Stimulated activated CD8-positive, alpha-beta memory T cell treated with anti-CD3 and anti-CD28 coated beads, Interleukin-7, amount 100 ng/mL, for 1 hour (primary cell): ENCODE measurements at places on chromosomes 1 and 21.
A peak's percentile ranks its signal among the peaks of the same experiment; 100 is the strongest.

DNA sequence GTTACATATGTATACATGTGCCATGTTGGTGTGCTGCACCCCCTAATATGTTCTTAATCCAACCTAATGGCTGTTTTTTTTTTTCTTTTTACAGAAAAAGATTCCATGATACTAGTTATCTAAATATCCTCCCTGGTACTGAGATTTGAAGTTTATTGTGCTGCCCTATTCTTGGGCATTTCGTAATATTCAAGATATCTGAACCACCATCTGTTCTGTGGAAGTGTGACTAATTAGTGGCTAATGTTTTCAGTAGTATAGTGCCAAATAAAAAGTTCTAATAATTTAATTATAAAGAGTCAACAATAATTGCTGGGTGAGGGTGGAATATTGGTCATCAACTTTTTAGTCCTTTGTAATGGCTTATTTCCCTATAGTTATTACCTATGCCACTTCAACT is 217.5 kb downstream of the GABPA start:
- no peak for DNase-seq

DNA sequence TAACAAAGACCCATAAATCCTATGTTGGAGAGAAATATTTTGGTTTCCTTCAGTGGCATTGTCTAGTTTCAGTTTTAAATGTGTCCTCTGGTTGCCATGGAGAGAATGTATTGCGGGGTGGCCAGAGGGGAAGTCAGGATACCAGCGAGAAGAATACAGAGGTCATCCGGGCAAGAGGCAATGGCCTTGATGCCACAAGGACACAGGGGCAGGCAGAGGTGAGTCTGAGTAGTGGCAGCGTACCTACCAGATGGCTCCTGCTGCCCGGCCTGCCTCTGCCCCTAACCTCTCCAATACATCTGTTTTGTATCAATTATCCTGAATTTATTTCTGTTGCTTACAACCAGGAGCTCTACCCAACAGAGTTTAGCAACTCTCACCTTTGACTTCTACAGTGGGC is 14.9 kb downstream of the KLHDC7A start:
- DNase-seq, result no peak

DNA sequence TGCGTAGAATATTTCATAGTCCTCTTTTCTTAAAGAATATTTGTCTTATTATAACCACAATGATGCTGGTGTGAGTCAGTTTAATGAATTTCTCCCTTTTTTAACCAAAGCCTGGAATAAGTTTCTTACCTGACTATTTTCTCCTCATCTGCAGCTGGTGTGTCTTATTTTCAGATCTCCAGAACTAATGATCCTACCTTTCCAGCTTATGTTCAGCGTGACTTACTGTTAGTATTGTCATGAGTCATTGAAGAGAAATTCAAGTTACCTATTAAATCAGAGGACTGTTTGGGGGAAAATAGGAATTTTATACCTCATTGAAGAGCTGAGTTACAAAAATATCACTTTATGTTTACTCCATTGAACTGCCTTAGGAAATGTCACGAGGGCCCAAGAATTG is 482.1 kb downstream of the RWDD3 start:
- DNase-seq, result no peak

GRCh38 chr1:197783510-197783948 is 8.2 kb upstream of the DENND1B start:
- no peak for DNase-seq

GRCh38 chr1:84998642-84999280 is 1.8 kb upstream of the MCOLN2 start:
- DNase-seq, result no peak

GRCh38 chr21:32626621-32627196 is 14.5 kb upstream of the CFAP298 start:
- DNase-seq, result no peak

- no peak for DNase-seq
These were observed 18.7 kb downstream of the UQCRHL start for GRCh38 chr1:15788624-15789301.

GRCh38 chr21:30014886-30015285 is 75.1 kb upstream of the GRIK1 start:
- DNase-seq, result no peak

- DNase-seq, result no peak
These were observed 25.7 kb downstream of the DMRTB1 start for GRCh38 chr1:53484705-53485477.

DNA sequence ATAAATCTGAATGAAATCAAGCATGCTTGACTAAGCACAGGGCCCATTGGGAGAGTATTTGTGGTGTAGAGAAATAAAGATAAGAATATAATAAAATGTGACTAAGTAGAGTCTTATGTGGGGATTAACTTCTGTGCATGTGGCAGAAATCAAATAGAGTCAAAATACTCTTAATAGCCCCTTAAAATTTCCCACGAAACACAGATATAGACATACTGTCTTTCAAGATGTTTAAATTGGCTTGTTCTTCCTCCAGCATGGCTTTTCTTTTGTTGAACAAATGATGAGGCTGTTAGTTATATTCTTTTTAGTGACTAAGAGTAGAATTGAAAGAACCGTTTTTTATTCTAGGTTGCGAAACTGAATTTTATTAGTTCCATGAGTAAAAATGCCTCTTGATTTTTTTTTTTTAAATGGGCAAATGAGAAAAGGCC is 112.3 kb downstream of the RPS6KC1 start:
- DNase-seq, result no peak

GRCh38 chr1:79255421-79255820 is 248.9 kb upstream of the ADGRL4 start:
- DNase-seq, result no peak

DNA sequence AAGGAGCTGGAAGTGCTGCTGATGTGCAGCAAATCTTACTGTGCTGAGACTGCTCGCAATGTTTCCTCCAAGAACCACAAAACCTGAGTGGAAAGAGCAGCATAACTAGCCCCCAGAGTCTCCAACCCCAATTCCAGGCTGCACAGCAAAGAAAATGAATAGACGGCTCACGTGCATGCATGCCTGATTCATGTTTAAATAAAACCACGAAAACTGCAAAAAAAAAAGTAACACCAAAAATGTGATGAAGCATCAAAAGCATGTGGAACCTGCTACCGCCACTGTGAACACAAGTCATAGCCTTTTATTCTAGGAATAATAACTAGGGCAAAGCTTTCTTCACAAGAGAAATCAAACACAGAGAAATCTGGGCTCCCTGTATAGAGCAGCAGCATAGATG is 9.6 kb upstream of the TRNP1 start:
- no peak for DNase-seq

- DNase-seq, result no peak
These were observed 74.0 kb upstream of the ZBTB18 start for GRCh38 chr1:243977094-243977493.

- no peak for DNase-seq
These were observed 9.1 kb upstream of the HEYL start for GRCh38 chr1:39648496-39648895.

GRCh38 chr1:171220081-171220420 is 28.2 kb upstream of the FMO1 start:
- no peak for DNase-seq

DNA sequence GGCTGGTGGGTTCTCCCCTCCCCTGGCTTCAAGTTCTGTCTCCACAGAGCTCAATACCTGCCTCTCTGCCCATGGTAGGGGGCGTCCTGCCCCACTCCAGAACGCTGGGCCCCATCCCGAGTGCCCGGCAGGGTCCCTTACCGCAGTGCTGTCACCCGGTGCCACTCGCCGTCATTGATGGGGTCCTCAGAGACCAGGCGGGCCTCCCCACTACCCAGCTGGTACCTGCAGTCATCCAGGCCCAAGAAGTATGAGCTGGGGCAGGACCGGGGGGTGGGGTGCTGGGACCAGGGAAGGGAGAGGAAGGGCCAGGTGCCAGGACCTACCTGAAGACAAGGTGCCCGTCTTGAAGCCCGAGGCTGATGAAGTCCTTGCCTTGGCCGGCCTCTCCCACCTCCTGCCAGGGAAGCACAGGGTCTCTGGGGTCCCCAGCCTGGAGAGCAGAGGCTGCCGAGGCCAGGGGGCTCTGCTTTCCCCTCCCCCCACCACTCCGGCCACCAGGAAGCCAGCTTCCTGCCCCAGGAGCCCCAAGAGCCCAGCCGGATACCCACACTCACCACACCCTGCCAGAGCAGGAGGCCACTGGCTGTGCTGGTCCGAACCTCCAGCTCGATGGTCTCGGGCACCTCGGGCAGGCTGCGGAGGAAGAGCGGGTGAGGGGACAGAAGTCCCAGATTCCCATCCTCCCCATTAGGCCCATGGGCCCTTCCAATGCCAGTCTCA is 12.1 kb downstream of the LDLRAD2 start:
- no peak for DNase-seq

DNA sequence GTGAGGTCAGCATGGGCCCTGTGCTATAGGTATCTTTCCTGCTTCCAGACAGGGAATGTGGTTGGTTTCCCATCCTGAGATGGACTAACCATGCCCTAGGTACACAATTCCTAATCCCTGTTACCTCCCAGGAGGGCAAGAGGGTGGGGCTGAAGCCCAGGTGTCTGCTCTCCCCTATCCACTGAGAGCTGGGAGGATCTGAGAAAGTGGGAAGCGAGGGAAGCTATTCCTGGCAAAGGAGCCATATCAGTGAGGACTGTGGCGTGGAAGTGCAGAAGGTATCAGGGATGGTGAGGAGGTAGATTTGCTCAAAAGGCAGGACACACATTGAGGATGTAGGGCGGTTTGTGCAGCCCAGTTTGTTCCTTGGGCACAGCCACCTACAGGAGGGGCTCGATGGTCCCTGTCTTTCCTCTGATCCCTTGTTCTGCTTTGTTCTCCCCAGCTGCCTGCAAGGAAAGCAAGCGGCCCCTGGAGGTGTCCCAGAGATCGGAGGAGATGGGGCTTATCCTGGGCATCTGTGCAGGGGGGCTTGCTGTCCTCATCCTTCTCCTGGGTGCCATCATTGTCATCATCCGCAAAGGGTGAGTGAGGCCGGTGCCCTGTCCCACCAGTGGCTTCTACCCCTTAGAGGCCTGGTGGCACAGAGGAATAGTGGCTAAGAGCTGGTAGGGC is 48.1 kb downstream of the PTPRU start:
- DNase-seq, result no peak

DNA sequence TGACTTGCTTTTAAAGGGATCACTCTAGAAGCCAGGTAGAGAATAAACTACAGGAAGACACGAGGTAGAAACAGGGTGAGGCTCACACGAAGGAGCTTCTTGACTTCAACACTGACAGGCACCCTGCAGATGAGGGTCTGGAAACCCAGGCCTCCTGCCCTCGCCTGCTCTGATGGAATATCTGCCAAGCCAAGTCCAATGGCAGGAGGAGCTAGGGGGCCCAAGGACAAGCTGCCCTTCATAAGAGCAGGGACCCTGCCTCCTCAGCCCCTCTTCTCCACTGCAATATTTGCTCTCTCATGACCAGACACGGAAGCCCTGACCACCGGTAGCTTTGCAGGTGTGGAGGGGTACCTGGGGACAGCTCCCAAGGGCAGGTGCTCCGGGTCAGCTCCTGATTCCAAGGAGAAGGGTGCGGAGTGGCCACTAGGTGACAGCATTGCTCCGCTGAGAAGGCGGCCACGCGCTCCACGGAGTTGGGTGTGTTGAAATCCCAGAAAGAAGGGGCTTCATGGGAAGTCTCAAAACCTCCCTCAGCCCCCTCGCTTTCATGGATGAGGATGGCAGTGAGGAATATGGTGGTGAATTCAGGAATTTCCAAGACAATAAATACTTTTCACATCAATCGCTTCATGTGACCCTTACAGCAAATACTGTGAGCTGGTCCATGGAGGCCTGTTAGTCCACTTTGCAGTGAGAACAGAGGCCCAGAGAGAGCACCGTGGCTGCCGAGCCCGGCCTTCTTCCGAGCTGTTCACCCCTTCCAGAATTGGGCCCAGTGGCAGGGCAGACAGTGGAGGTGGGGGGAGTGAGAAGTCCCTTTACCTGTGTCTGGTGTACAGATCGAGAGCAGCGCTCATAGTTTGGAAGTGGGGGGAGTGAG is 33.2 kb upstream of the PAX7 start:
- DNase-seq, result peak; percentile 32

DNA sequence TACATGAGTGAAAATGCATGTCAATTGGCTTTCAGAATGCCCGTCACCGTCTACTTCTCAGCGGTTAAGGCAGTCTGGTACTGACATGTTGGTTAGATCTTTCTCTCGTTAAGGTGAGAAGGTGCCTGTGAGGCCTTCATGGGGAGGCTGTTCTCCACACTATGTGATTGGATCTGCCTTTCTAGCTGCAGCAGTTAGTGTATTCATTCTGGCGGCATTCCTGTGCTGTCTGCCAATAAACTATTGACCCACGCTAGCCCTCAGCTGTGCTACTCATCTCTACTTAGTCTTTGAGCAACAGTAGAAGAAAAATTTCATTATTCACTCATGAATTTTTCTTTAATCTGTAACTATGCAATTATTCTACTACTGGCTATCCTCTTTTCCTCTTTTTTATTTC is 32.0 kb downstream of the CCSAP start:
- no peak for DNase-seq

- no peak for DNase-seq
These were observed 67.3 kb downstream of the LRRN2 start for GRCh38 chr1:204618148-204618760.

DNA sequence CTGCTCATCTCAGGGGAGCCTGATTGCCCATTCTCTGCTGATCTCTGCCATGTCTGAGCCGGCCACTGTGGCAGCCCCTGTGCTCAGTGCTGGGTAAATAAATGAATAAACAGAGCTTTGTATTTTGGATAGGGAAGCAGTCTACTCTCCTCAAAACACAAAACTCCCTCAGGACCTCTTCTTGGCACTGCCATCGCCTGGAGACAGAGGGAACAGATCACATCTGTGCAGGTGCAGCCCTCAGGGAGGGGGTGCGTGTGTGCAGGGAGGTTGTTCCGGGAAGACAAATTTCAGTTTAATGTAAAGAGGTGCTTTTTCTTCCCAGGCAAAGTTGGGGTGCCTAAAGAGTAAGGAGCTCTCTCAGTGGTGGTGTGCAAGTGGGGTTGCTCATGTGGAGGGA is 7.7 kb upstream of the FAM167B start:
- no peak for DNase-seq

- no peak for DNase-seq
These were observed 11.0 kb downstream of the KCNC4 start for GRCh38 chr1:110221119-110221518.

- DNase-seq, result no peak
These were observed 161.3 kb downstream of the GALNT2 start for GRCh38 chr1:230228236-230228897.

GRCh38 chr1:147551036-147551435 is 9.7 kb downstream of the BCL9 start:
- DNase-seq, result no peak

DNA sequence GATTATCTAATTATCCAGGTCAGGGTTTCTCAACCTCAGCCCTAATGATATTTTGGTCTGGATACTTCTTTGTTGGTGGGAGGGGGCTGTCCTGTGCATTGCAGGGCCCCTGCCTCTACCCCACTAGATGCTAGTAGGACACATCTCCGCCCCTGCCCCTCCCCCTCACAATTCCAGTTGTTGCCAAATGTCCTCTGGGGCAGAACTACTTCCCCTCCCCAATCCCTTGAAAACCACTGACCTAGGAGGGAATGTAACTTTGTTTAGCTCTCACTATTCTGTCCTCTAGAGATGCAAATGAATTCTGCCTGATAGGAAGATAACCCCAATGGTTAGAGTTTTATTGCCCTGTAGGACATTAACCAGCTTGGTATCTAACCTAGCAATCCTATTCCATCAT is 8.1 kb downstream of the CACNA1S start:
- DNase-seq, result no peak

GRCh38 chr1:32904797-32905196 is 3.6 kb upstream of the TMEM54 start:
- DNase-seq, result no peak

- DNase-seq, result no peak
These were observed 6.2 kb upstream of the TMEM200B start for GRCh38 chr1:29129916-29130315.
